Activated CD4-positive, alpha-beta T cell treated with anti-CD3 and anti-CD28 coated beads for 1 hour (primary cell): ENCODE measurements at places on chromosomes 3 and 15.

GRCh38 chr15:98599909-98600691 lies 48.2 kb upstream of the IGF1R start:
- DNase-seq: no peak

- DNase-seq: no peak
Observed at GRCh38 chr3:132009241-132009640, 25.6 kb downstream of the CPNE4 start.

- DNase-seq: no peak
Observed at GRCh38 chr15:41490355-41490754, 3.3 kb upstream of the ITPKA start.

DNA sequence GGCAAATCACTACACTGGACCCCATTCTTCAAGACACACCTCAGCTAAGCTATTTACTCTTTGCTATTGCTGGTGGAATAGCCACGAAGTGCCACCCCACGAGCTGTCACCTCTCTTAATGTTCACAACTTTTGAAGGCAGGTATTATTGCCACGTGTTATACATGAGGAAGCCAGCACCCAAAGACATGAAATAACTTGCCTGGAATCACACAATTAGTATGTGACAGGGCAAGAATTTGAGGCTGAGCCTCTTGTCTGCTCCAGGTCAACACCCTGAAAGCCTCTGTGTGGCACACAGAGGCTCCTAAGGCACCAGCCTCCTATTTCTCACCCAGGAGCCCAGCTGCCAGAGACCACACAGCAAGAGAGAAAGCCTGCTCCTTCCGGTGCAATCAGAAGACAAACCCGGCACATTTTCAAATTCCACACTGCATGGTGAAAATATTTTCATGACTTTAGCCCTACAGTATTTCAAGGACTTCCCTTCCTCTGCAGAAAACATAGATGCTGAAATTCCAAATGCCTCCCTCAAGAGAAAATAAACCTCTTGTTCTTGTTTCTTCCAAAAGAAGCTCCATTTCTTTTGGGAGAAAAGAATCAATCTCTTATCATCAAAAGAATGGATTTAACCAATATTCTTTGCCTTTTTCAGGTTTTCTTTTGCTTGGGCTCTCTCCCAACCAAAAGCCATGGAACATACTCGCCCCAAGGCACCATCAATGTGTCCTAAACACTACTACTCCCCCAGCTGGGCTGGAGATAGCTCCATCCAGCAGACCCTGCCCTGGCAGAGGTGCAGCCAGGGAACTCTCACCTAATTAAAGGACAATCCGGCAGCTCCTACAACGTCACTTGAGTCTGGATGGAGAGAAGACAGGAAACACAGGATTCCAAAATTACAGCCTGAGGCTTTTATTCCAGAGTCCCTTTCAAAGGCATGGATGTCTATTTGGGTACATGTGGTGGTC lies 84.7 kb upstream of the THBS1 start:
- no peak for DNase-seq

DNA sequence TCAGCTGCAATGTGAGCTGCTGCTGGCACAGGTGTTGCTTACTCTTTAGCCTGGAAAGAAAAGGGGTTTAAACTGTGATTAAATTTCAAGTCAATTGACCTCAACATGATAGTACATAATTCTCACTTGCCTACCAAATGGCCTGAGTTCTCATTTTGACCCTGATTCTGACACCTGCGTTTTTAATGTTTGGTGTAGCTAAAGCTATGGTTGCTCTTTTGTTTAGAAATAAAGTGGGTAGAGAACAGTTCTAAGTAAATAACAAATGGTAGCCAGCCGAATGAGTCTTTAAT lies 100.8 kb upstream of the SOX2 start:
- DNase-seq: no peak

GRCh38 chr3:179766416-179767133 lies 113.7 kb downstream of the USP13 start:
- DNase-seq: no peak
